ENCODE measurements at places on chromosomes 6 and 20. TPM values are rescaled to one million over a fixed set of nuclear protein-coding genes. Genes with fewer than 3 reads are reported as not detected.

Gene ENPP5
- total RNA-seq: 0.38 TPM

Gene HAO1
- total RNA-seq: not detected

Gene MCCD1
- not detected for total RNA-seq

Gene SLC35D3
- total RNA-seq: not detected

Gene HTR1E
- total RNA-seq: not detected

Gene MICB
- 18.5 TPM for total RNA-seq

Gene RAB32
- not detected for total RNA-seq

Gene CASP8AP2
- 33.9 TPM for total RNA-seq

Gene RREB1
- 17.4 TPM for total RNA-seq

Gene NKX2-2
- not detected for total RNA-seq

GRCh38 chr6:5746053-5746758, 260.5 kb downstream of the NRN1 start:
- DNase-seq: no peak
- H3K36me3 ChIP-seq: peaks cover 7% of the 10 kb centered on the region
- no peaks in the 10 kb centered on the region for H3K4me1 ChIP-seq
- H3K4me3 ChIP-seq: no peak overlapping the region
- H3K27ac ChIP-seq: no peak overlapping the region

DNA sequence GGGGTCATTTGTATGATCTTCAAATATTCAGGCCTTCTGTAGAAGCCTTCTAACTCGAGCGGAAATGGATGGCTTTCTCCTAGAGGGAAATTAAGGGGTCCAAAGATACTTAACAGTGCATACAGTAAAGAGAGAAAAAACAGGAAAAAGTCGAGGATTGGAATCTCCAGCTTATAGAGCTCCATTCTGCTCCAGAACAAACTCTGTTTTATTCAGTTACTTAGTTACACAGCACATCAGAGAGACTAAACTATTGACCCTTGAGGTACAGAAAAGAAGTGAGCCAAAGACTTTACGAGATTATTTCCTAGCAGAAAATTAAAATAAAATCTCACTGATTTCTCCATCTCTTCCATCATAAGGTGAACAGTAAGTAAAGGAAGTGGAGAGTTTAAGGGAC, 43.8 kb upstream of the DSE start:
- no peak overlapping the region for H3K27ac ChIP-seq
- no peak for DNase-seq
- no peak overlapping the region for H3K4me3 ChIP-seq
- H3K4me1 ChIP-seq: no peaks in the 10 kb centered on the region
- no peaks in the 10 kb centered on the region for H3K36me3 ChIP-seq

DNA sequence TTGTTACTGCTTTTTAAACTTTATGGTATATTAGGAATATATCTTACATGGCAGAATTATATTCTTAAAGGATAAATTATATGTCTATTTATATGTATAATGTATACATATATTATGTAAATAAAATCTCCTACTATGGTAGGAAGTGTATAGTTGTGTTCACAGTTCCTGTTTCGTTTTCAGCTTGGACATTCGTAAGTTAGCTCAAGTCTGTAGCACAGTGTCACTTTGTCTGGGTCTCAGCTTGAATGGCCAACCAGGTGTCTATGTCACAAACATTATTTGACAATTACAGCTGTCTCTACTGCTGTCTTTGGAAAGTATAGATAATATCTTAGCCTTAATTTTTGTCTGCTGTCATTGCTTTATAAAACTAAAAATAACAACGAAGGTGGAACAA, 303.9 kb downstream of the CDKAL1 start:
- peaks cover 40% of the 10 kb centered on the region for H3K4me1 ChIP-seq
- no peak for DNase-seq
- no peak overlapping the region for H3K27ac ChIP-seq
- no peak overlapping the region for H3K4me3 ChIP-seq

GRCh38 chr6:129248946-129249345, 366.0 kb downstream of the LAMA2 start:
- no peak overlapping the region for H3K4me3 ChIP-seq
- H3K36me3 ChIP-seq: no peaks in the 10 kb centered on the region
- H3K4me1 ChIP-seq: peaks cover 11% of the 10 kb centered on the region
- peaks cover 19% of the 10 kb centered on the region for H3K27me3 ChIP-seq
- no peak for DNase-seq
- no peak overlapping the region for H3K27ac ChIP-seq

DNA sequence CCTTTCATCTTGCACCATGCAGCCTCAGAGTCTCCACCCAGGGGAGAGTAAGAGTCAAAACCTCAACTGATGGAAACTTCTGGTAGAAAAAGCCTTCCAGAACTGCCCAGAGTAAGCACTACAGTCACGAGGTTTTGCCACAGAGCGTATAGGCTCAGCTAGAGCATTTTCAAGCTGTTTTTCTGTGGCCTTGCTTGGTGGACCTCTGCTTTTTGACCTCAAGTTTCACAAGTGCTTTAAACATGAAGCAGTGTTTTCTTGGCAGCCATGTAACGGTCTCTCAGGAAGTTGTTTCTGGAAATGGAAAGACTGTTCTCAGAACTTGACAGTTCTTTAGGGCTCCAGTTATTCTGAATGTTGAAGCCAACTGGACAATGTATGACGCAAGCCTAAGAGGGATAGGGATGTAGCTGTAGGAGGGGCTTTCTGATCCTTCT, 146.5 kb downstream of the ZDHHC14 start:
- H3K27me3 ChIP-seq: no peaks in the 10 kb centered on the region
- peaks cover 2% of the 10 kb centered on the region for H3K36me3 ChIP-seq
- H3K4me3 ChIP-seq: no peak overlapping the region

GRCh38 chr6:48061265-48061990, 49.6 kb downstream of the PTCHD4 start:
- H3K4me3 ChIP-seq: no peak overlapping the region
- no peak for DNase-seq
- peaks cover 6% of the 10 kb centered on the region for H3K27me3 ChIP-seq
- H3K27ac ChIP-seq: no peak overlapping the region
- H3K4me1 ChIP-seq: no peaks in the 10 kb centered on the region

- H3K27me3 ChIP-seq: peaks cover 10% of the 10 kb centered on the region
- no peaks in the 10 kb centered on the region for H3K36me3 ChIP-seq
- H3K27ac ChIP-seq: no peak overlapping the region
- H3K4me1 ChIP-seq: peaks cover 21% of the 10 kb centered on the region
- no peak overlapping the region for H3K4me3 ChIP-seq
Observed at GRCh38 chr6:81754906-81755305, 2.4 kb upstream of the TENT5A start.

- no peak overlapping the region for H3K27ac ChIP-seq
- no peak overlapping the region for H3K4me3 ChIP-seq
- H3K36me3 ChIP-seq: no peaks in the 10 kb centered on the region
- H3K27me3 ChIP-seq: peaks cover 16% of the 10 kb centered on the region
- DNase-seq: no peak
Observed at GRCh38 chr6:138492871-138493270, 6.4 kb downstream of the NHSL1 start.

DNA sequence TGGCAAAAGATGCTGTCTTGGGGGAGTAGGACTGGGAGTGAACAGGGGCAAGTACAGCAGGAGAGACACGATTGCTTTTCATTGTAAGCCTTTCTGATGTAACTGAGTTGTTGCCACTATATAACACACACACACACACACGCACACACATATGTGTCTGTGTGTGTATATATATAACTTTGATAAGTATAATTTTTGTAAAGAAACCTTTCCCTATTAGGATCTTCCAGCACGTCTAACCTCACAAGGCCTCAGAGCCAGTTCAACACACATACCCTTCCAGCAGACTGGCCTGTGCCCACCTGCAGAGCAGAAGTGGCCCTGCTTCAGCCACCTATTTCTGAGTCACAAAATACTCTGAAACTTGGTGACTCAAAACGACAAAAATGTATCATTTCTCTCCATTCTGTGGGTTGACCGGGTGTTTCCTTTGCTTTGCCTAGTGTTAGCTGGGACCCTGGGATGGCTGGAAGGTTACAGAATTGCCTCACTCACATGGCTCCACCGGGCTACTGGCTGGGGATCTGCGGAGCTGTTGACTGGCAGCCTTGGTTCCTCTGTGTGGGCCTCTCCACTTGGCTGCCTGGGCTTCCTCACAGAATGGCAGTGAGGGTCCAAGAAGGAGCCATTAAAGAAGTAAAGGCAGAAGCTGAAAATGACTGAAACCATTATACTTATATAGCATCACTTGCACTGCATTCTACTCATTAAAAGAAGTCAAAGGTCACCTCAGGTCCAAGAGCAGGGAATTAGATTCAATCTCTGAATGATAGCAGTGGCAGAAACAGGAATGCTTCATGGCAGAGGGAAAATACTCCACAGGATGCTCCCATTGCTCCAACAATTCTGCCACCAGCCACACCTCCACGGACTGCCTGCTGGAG, 126.4 kb downstream of the BANF2 start:
- no peak overlapping the region for H3K27ac ChIP-seq
- H3K27me3 ChIP-seq: no peaks in the 10 kb centered on the region
- no peaks in the 10 kb centered on the region for H3K36me3 ChIP-seq

- no peak overlapping the region for H3K4me3 ChIP-seq
- no peaks in the 10 kb centered on the region for H3K4me1 ChIP-seq
- DNase-seq: no peak
- no peaks in the 10 kb centered on the region for H3K36me3 ChIP-seq
Observed at GRCh38 chr20:47985092-47985850, 200.0 kb upstream of the SULF2 start.

- H3K27ac ChIP-seq: no peak overlapping the region
- H3K27me3 ChIP-seq: no peaks in the 10 kb centered on the region
- H3K4me1 ChIP-seq: peaks cover 7% of the 10 kb centered on the region
- no peak overlapping the region for H3K4me3 ChIP-seq
- DNase-seq: no peak
Observed at GRCh38 chr6:8074213-8074612, 10.0 kb upstream of the BLOC1S5 start.

- H3K27me3 ChIP-seq: no peaks in the 10 kb centered on the region
- H3K27ac ChIP-seq: no peak overlapping the region
- no peak overlapping the region for H3K4me3 ChIP-seq
- H3K4me1 ChIP-seq: no peaks in the 10 kb centered on the region
Observed at GRCh38 chr6:49025273-49026240, 437.5 kb downstream of the MMUT start.

GRCh38 chr6:110652520-110652919, 162.7 kb downstream of the CDK19 start:
- H3K27me3 ChIP-seq: no peaks in the 10 kb centered on the region
- H3K36me3 ChIP-seq: no peaks in the 10 kb centered on the region
- H3K4me3 ChIP-seq: no peak overlapping the region
- H3K4me1 ChIP-seq: peaks cover 2% of the 10 kb centered on the region
- DNase-seq: no peak

DNA sequence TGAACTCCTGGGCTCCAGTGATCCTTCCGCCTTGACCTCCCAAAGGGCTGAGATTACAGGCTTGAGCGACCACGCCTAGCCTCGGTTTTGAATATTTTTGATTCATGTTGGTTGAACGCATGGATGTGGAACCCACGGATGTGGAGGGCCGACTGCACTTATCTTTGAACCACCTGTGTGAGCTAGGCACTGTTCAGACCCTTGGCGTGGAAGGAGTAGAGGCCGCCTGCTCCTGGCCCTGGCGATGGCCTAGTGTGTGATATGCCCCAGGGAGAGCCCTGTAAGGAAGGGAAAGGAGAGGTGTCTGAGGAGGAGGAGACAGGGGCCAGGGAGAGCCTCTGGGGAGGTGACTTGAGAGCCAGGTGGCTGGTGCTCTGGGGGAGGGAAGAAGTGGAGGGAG, 64.3 kb downstream of the BCAS4 start:
- no peak overlapping the region for H3K27ac ChIP-seq
- no peaks in the 10 kb centered on the region for H3K36me3 ChIP-seq
- H3K4me1 ChIP-seq: no peaks in the 10 kb centered on the region
- H3K27me3 ChIP-seq: no peaks in the 10 kb centered on the region

- no peak for DNase-seq
- H3K36me3 ChIP-seq: no peaks in the 10 kb centered on the region
- H3K4me3 ChIP-seq: peak overlapping the region; percentile 45
- H3K27ac ChIP-seq: no peak overlapping the region
- H3K27me3 ChIP-seq: peaks cover 62% of the 10 kb centered on the region
Observed at GRCh38 chr20:29427201-29428060, 1830.0 kb upstream of the DEFB115 start.

DNA sequence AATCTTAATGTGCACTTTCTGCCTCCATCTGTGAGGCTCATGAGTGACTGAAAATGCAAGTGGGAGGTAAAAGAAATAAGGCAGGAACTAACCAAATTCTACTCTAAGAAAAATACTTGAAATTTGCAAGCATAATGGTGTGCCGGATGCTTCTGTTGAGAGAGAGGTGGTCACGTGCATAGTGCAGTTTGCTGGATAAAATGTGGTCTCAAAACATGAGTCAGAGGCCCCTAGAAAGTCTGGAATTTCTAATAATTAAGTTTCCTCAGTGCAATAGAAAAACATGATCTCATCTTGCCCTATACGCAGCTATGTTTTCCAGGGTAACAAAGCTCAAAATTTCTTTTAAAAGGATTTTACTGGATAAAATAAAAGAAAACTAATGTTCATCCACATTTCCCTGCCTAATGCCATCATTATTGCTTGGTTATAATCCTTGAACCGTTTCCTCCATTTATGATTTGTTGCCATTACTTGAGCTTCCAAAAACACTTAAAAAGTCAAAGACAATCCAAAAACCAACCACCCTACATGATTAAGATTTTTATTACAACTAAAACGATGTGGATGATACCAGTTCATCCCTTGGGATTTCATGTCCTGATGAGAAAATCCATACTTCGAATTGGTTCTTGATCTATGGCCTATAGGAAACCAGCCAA, 351.7 kb upstream of the ARID1B start:
- peaks cover 5% of the 10 kb centered on the region for H3K36me3 ChIP-seq
- DNase-seq: no peak
- H3K4me3 ChIP-seq: no peak overlapping the region
- peaks cover 25% of the 10 kb centered on the region for H3K4me1 ChIP-seq

GRCh38 chr6:109486068-109486467, 3.0 kb upstream of the ZBTB24 start:
- peaks cover 14% of the 10 kb centered on the region for H3K36me3 ChIP-seq
- H3K4me1 ChIP-seq: peaks cover 28% of the 10 kb centered on the region
- H3K27ac ChIP-seq: peak overlapping the region; percentile 36
- DNase-seq: no peak
- H3K4me3 ChIP-seq: no peak overlapping the region

DNA sequence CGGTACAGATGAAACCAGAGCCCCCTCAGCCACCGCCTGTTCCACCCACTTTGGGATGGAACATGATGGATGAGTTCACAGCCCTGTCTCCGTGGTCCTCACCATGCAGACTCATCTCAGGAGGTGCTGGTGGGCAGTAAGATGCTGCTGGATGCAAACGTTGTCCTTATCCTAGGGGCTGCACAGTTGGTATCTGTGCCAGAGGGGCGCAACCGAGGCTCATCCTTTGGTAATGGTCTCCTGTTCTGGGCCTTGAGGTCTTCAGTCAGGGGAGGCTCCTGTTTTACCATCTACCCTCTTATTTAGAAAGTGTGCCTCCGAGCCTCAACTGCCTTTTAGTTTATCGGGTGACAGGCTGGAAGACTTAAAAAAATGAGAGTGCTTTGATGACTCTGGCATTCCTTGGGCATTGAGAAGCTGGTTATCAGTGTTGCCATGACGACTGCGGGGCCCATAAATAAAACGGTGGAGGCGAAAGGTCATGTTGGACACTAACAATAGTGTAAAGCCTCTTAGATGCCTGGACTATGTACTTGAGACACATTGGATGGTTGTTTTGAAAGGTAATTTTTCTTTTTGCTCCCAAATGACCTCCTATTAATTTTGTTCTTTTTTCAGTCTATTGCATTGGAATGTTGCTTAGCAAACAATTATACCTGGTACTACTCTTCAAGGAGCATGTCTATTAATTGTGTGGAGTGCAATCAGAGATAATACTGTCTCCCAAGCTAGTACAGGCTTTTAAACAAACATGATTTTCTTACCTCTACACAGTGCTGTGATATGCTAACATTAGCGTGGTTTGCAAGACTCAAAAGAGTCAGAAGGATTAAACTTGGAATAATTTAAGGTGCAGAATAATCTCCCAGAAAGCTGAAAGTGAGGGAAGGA, 74.2 kb upstream of the DSP start:
- H3K27me3 ChIP-seq: peaks cover 5% of the 10 kb centered on the region
- DNase-seq: no peak
- H3K27ac ChIP-seq: no peak overlapping the region
- no peaks in the 10 kb centered on the region for H3K36me3 ChIP-seq
- no peaks in the 10 kb centered on the region for H3K4me1 ChIP-seq
- no peak overlapping the region for H3K4me3 ChIP-seq

Measured in activated naive CD8-positive, alpha-beta T cell treated with anti-CD3 and anti-CD28 coated beads for 36 hours (primary cell).